Neural cell (in vitro differentiated cells): ENCODE measurements at places on chromosomes 12 and 14. TPM values are rescaled to one million over a fixed set of nuclear protein-coding genes. Genes with fewer than 3 reads are reported as not detected.

Gene C12orf54
- not detected in 2 replicates for polyA plus RNA-seq

Gene CD163
- polyA plus RNA-seq, result 0.20 TPM in 1 of 2 replicates, not detected in the other

Gene MUCL1
- polyA plus RNA-seq, result not detected in 2 replicates

Gene SLC2A3
- polyA plus RNA-seq, result 27.2 and 31.6 TPM in 2 replicates

Gene BEGAIN
- 10.9 and 28.2 TPM in 2 replicates for polyA plus RNA-seq

Gene TSPAN8
- not detected in 2 replicates for polyA plus RNA-seq
